Iris pigment epithelial cell (primary cell): ENCODE measurements at places on chromosomes 3 and 15.

DNA sequence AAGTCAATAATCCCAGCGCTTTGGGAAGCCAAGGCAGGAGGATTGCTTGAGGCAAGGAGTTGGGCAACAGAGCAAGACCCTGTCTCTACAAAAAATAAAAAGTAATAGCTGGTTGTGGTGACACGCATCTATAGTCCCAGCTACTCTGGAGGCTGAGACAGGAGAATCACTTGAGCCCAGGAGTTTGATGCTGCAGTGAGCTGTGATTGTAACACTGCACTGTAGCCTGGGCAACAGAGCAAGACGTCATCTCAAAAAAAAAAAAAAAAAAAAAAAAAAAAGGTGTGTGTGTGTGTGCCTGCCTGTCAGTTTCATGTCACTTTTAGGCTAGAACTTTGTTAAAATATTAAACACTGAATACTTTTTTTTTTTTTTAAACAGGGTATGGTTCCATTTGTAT, 28.4 kb downstream of the DNAJC19 start:
- no peak for DNase-seq

DNA sequence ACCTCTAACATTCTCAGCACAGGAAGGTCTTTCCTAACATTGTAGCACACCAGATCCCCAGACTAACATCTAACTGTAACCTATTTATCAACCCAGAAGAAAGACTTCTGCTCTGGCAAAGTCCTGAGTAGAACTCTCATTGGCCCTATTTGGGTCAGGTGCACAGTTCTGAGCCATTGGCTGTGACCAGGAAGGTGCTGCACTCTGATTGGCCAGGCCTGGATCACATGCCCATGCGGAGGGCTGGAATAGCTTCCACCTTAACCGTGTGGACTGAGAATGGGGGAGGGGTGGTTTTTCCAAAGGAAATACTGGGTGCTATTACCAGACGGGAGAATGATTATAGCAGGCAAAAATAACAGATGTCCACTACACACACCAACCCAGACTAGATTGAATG, 11.5 kb downstream of the FEZF2 start:
- DNase-seq: no peak

- peak; percentile 64 for DNase-seq
These were observed 10.0 kb downstream of the CMTM7 start for GRCh38 chr3:32401556-32402081.

- no peak for DNase-seq
These were observed 8.0 kb downstream of the TUSC7 start for GRCh38 chr3:116717566-116717965.

DNA sequence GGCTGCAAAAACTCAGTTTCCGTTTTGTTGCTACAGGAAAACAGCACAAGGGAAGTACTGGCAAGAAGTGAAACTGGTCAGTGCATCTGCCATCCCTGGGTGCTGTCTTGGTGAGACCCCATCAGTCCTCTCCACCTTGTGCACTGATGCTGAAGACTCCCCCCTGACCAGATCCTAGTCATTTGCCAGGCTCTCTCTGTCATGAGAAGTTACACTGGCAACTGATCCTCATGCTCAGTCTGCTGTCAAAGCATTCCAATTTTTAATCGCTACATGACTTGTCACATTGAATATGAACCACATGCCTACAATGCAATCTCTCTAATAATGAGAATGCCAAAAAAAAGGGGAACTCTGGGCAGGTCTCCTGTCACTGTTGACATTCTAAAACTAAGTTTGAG, 296.5 kb downstream of the ZIC1 start:
- no peak for DNase-seq

DNA sequence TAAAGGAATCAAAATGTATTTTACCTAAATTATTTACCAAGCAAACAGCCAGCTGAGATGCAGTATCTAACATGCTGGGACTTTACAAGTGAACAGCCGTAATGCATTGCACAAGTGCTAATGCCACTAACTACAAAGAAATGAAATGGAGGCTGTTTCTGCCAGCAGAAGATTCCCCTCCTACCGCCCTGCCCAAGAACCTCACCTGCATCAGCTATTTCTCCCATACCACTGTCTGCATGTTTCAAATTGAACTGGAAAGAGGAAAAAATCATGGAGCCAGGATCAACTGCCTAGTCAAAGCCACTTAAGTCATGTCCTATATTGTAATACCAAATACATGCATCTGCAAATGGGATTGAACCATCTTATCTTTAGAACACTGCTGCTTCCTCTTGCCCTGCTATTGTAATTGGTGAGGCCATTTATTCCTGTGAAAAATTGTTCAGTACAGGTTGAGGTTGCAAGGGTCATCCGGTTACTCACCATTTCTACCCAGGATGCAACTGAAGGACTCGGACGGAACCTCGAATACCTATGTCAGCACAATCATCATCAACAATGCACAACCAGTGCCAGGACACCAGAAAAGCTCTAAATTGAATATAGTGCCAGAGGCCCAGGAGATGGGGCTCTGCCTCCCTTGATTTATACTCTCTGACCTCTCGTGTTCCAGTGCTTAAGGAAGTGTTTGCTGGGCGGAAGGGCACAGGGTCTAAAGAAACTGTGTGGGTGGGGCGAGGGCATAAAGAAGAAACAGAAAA, 27.5 kb downstream of the ANXA2 start:
- peak; percentile 80 for DNase-seq

GRCh38 chr3:192207651-192208050, 519.7 kb downstream of the FGF12 start:
- DNase-seq: no peak

DNA sequence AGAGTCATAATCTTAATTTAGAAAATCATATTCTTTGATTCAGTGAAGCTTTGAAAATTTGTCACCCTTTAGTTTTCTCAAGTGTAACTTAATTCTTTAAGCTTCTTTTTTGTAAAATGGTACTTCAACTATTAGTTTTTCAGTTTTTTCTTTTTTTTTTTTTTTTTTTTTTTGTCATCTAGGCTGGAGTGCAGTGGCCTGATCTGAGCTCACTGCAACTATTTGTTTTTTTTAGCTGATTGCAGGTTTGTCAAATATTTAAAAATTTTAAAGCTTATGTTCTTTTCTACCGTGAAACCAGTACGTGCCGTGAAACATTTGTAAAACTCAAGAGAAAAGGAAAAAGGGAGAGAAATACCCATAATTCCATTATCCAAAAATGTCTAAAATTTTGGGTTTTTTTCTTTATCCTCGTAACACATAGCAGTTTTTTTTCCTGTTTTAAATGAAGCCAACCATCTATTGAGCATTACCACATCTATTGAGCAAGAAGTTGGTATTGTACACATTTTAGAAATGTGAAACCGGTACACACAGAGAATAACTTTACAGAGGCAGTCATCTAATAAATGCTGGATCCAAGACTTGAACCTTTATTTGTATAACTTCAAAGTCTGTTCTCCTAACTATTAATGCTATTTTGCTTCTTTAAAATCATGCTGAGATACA, 25.7 kb downstream of the ECT2 start:
- DNase-seq: peak; percentile 78

DNA sequence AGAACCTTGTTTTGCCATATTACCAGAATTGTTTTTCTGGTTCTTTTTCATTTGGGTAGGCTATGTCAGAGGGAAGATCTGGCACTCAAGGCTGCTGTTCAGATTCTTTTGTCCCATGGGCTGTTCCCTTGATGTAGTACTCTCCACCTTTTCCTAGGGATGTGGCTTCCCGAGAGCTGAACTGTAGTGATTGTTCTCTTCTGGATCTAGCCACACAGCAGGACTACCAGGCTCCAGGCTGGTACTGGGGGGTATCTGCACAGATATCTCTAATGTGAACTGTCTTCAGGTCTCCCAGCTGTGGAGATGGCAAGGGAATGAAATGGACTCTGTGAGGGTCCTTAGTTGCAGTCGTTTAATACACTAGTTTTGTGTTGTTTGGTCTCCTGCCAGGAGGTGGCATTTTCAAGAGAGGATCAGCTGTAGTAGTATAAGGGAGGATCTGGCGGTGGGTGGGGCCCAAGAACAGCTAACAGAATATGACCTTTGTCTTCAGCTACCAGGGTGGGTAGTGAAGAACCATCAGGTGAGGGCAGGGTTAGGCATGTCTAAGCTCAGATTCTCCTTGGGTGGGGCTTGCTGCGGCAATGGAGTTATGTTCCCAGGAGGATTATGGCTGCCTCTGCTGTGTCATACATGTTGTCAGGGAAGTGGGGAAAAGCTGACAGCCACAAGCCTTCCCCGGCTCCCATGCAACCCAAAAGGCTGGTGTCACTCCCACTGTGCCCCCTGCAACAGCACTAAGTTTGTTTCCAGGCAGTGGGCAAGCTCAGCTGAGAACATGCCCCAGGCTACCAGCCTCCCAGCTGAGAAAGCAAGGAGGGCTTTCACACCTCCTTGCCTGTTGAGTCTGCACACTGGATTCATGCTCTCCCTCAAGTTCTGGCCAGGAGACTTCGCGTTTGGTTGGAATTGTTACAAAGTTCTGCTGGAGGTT, 252.5 kb downstream of the ISL2 start:
- DNase-seq: no peak

GRCh38 chr3:119628816-119629445, 31.2 kb downstream of the PLA1A start:
- no peak for DNase-seq

- no peak for DNase-seq
These were observed 235.9 kb downstream of the LPP start for GRCh38 chr3:188389711-188390342.

DNA sequence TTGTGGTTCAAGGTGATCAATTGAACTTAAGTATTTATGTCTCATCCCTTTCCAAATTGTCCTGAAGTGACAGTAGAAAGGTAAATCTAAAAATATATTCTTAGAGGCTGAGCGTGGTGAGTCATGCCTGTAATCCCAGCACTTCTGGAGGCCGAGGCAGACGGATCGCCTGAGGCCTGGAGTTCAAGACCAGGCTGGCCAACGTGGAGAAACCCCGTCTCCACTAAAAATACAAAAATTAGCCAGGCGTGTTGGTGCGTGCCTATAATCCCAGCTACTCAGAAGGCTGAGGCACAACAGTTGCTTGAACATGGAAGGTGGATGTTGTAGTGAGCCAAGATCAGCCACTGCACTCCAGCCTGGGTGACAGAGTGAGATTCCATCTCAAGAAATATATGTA, 226.6 kb downstream of the DPH6 start:
- no peak for DNase-seq

DNA sequence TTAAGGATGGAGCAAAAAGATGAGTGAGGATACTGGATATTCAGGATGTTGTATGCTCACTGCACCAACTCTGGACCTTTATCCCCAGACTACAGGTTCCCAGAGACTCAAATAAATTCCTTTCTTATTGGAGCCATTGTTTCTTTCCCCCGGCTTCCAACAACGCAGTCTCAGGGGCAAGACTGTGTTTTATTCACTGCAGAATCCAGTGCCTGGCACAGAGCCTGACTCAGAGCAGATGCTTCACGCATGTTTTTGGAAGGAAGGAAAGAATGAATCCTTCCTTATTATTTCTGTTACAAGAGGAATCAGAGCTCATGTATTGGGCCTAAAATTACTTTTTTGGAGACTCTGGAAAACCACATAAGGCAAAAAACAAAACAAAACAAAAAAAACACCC, 96.0 kb upstream of the VGLL4 start:
- no peak for DNase-seq

DNA sequence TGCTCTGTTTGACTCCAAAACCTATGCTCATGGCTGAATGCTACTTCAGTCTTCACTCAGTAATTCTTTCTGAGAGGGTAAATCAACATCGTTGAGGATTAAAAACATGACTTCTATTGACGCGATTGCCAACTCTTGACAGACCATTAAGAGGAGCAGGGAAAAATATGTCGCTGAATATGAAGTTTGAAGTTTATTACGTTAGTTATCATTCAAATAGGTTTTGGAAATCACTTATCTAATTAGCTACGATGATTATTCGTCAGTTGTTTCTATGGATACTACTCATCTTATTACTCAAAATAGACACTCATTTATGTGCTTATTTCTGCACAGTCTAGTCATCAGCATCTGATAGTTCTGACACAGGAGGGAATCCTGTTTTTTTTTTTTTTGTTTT, 279.2 kb upstream of the TBL1XR1 start:
- no peak for DNase-seq

DNA sequence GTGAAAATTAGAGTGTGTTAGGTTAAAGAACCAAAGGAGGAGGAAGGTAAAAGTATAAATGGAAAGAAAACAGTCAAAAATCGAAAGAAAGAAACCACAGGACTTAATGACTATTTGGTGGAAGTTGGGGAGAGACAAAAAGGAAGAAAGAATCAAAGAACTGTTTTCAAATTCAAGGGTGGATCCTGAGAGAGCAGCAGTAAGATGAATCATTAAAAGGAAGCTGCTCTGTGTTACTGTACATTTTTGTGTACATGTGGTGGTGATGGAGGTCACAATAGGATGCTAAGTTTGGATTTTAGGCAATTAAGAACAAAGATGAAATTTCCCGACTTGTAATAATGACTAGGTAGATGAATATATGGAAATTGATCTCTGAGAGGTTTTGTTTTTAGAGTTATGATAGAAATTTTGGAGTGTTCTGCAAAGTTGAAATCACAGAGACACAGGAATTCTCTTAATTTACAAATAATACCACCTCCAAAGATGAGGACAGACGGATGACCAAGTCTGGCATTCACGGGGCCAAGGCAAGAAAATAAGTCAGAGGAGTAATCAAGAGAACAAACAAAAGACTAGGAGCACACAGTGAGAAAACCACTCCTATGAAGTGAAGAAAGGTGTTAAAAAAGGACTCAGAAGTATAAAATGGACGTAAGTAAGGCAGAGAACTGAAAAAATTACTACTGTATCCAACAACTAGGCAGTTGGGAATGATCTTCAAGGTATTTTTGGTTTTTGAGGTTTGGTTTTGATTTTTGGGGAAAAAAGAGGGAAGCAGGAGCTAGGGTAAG, 7.1 kb downstream of the DHX36 start:
- peak; percentile 9 for DNase-seq
